HCT116 (cell line): ENCODE measurements at places on chromosomes 3 and 15. TPM values are rescaled to one million over a fixed set of nuclear protein-coding genes. Genes with fewer than 3 reads are reported as not detected.

GRCh38 chr3:99172736-99173657, 271.5 kb upstream of the DCBLD2 start:
- H3K4me1 ChIP-seq = no peaks in the 10 kb centered on the region
- no peaks in the 10 kb centered on the region for H3K27me3 ChIP-seq
- no peak overlapping the region for H3K27ac ChIP-seq
- DNase-seq = peak; percentile 56
- no peak overlapping the region for H3K4me3 ChIP-seq

GRCh38 chr3:70225146-70225545, 87.3 kb downstream of the MDFIC2 start:
- no peaks in the 10 kb centered on the region for H3K27me3 ChIP-seq
- DNase-seq = no peak
- no peak overlapping the region for H3K27ac ChIP-seq
- H3K4me1 ChIP-seq = no peaks in the 10 kb centered on the region
- H3K36me3 ChIP-seq = no peaks in the 10 kb centered on the region
- no peak overlapping the region for H3K4me3 ChIP-seq

DNA sequence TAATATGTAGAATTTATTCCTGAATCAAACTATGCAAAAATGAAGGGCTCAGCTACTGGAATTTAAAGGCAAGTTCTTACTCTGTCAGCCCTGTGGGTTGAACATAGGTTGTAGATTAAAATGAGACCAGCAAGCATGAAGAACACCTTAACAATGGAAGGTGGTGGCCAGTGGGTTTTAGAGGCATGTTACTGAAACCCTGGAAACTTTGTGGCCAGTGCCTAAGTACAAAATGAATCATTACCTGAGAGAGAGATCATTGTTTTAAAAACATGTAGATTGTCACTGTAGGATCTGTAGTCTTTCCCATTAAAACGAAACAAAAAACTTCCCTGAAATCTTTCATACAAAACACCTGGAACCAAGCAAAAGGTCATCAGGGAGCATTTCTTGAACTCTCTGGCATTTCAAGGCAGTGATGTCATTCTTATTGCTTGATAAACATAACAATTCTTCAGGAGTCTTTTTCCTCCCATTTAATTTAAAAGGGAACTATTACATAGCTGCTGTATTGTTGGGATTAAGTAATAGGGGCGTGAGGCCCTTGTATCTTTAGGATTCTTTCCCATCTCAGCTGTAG, 51.8 kb downstream of the TMEM108 start:
- peaks cover 30% of the 10 kb centered on the region for H3K27me3 ChIP-seq
- no peak overlapping the region for H3K27ac ChIP-seq
- H3K36me3 ChIP-seq = no peaks in the 10 kb centered on the region
- H3K4me1 ChIP-seq = no peaks in the 10 kb centered on the region
- no peak overlapping the region for H3K4me3 ChIP-seq

DNA sequence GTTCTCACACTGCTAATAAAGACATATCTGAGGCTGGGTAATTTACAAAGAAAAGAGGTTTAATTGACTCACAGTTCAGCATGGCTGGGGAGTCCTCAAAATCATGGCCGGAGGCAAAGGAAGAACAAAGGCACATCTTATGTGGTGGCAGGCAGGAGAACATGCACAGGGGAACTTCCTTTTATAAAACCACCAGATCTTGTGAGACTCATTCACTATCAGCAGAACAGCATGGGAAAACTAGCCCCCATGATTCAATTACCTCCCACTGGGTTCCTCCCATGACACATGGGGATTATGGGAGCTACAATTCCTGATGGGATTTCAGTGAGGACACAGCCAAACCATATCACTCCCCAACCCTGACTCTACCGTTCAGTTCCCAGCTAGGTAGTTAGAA, 59.7 kb upstream of the MINAR1 start:
- DNase-seq = no peak
- no peaks in the 10 kb centered on the region for H3K4me1 ChIP-seq
- H3K27me3 ChIP-seq = no peaks in the 10 kb centered on the region
- H3K36me3 ChIP-seq = no peaks in the 10 kb centered on the region

GRCh38 chr15:33194237-33194636, 277 bp downstream of the FMN1 start:
- no peaks in the 10 kb centered on the region for H3K36me3 ChIP-seq
- H3K4me3 ChIP-seq = 0 out of 2 replicates have a peak overlapping the region, but pooled peaks have one; percentile 7
- no peak for DNase-seq
- H3K4me1 ChIP-seq = peaks cover 11% of the 10 kb centered on the region; the same call in 1 of the 2 replicates
- H3K27ac ChIP-seq = no peak overlapping the region

- peak overlapping the region; percentile 57 for H3K4me3 ChIP-seq
- no peaks in the 10 kb centered on the region for H3K27me3 ChIP-seq
- peaks cover 28% of the 10 kb centered on the region for H3K4me1 ChIP-seq
- no peak overlapping the region; the same call in 1 of the 2 replicates for H3K27ac ChIP-seq
- DNase-seq = no peak
These were observed 1.0 kb downstream of the RFX7 start for GRCh38 chr15:56242576-56243162.

GRCh38 chr3:95407709-95408463, 1345.0 kb downstream of the NSUN3 start:
- H3K36me3 ChIP-seq = no peaks in the 10 kb centered on the region
- H3K27ac ChIP-seq = no peak overlapping the region
- no peak for DNase-seq
- H3K4me1 ChIP-seq = no peaks in the 10 kb centered on the region
- H3K4me3 ChIP-seq = no peak overlapping the region

GRCh38 chr3:143849854-143850549, 1.7 kb upstream of the SLC9A9 start:
- H3K4me3 ChIP-seq = no peak overlapping the region
- H3K27me3 ChIP-seq = no peaks in the 10 kb centered on the region
- H3K36me3 ChIP-seq = no peaks in the 10 kb centered on the region

DNA sequence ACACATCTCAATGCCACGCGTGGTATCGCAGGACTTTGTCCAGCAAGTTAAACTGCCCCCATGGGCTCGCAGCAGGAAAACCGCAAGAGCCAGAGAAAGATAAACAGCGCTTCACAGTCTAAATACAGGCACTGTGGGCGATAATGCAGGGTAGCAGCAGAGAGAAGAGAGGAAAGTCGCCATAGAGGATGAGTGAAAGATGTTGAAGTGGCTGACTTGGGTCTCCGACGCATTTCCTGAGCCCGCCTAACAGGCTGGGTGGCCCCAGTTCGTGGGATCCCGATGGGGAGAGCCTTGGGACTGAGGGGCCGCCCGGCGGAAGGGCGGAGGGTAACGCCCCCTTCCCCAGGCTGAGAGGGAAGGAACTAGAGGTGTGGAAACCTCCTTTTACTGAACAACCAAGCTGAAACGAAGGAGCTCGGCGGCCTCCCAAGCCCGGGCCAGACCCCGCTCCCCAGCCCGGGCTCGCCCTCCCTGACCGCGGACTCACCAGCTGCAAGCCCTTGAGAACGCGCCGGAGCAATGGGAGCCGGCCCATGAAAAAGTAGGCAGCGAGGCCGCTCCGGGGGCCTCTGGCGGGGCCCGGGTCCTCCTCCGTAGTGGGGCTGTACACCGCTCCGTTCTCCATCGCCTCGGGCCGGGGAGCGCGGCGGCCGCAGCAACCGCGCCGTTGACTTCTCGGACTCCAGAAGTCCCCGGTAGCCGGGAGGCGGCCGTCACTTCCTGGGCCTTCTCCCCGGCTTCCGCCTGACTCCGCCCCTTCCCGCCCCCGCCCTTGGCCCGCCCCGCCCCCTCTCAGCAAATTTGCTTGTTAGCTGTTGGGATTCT, at the start of gene CMTM6:
CMTM6 (minus strand) TSS at position 735 of the 828 bp plus-strand sequence; CDS start at position 628, 107 bp downstream.
- DNase-seq = peak; percentile 42
- H3K4me3 ChIP-seq = peak within 1 kb of the TSS; percentile 90
- H3K36me3 ChIP-seq = no peaks in the 10 kb centered on the region
- peaks cover 14% of the 10 kb centered on the region for H3K4me1 ChIP-seq

- no peaks in the 10 kb centered on the region for H3K27me3 ChIP-seq
- H3K4me3 ChIP-seq = no peak overlapping the region
- H3K27ac ChIP-seq = no peak overlapping the region
- no peak for DNase-seq
- H3K36me3 ChIP-seq = no peaks in the 10 kb centered on the region
- no peaks in the 10 kb centered on the region for H3K4me1 ChIP-seq
These were observed 182.3 kb downstream of the OR4M2 start for GRCh38 chr15:22262613-22263020.

- no peak overlapping the region for H3K27ac ChIP-seq
- no peaks in the 10 kb centered on the region for H3K36me3 ChIP-seq
- no peak for DNase-seq
- H3K4me3 ChIP-seq = no peak overlapping the region
- H3K4me1 ChIP-seq = peaks cover 16% of the 10 kb centered on the region
These were observed 28.8 kb downstream of the GOLIM4 start for GRCh38 chr3:168066882-168067281.

DNA sequence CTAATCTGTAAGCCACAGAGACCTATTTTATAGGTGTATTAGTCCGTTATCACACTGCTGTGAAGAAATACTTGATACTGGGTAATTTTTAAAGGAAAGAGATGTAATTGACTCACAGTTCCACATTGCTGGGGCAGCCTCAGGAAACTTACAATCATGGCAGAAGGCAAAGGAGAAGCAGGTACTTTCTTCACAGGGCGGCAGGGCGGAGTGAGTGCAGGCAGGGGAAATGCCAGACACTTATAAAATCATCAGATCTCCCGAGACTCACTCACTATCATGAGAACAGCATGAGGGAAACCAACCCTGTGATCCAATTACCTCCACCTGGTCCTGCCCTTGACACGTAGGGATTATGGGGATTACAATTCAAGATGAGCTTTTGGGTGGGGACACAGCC, 108.7 kb downstream of the GALK2 start:
- no peaks in the 10 kb centered on the region for H3K36me3 ChIP-seq
- DNase-seq = no peak
- no peaks in the 10 kb centered on the region for H3K4me1 ChIP-seq
- no peak overlapping the region for H3K4me3 ChIP-seq

DNA sequence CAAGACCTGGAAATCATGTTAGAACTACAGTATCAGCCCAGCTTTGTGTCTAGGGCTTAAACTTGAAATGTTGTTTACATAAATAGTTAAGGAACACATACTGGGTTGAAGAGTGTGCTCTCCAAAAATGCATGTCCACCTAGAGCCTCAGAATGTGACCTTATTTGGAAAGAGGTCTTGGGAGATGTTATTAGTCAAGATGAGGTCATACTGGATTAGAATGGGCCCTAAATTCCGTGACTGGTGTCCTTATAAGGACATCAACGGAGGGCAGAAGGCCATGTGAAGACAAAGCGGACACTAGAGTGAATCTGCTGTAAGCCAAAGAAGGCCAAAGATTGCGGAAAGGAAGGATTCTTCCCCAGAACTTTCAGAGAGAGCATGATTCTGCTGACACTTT, 759.2 kb upstream of the CFAP20DC start:
- H3K27me3 ChIP-seq = no peaks in the 10 kb centered on the region
- H3K4me3 ChIP-seq = no peak overlapping the region
- no peak for DNase-seq
- H3K36me3 ChIP-seq = no peaks in the 10 kb centered on the region
- peaks cover 12% of the 10 kb centered on the region; the same call in 1 of the 2 replicates for H3K4me1 ChIP-seq

DNA sequence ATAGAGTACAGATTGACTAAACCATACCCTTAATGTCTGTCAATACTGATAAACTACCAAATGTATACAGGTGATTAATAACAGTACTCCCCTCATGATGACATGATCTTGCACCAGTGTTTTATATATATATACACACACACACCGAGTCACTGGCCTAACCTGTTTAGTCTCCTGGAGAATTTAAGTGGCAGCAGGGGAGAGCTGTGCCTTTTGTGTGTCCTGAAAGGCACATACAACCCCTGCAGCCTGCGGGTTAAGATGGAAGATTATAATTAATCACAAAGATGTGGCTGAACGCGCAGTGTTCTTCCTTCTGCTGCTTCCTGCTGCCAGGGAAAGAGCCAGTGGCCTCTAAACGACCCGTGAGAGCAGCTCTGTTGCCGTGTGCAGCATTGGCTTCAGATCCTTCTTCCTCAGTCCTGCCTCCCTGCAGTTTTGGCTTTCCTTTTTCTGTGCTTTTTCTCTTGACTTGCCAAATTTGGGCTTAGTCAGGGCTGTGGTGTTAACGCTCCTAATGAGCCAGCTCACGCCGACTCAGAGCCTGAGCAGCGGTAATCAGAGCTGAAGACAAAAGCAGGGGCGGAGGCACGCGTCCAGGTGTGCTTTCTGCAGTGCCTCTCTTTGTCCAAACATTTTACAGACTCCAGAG, 42.5 kb upstream of the UBE3A start:
- H3K27me3 ChIP-seq = no peaks in the 10 kb centered on the region
- no peak overlapping the region for H3K27ac ChIP-seq
- H3K36me3 ChIP-seq = no peaks in the 10 kb centered on the region
- H3K4me3 ChIP-seq = no peak overlapping the region

GRCh38 chr15:41855261-41855961, 16.8 kb downstream of the PLA2G4B start:
- H3K4me1 ChIP-seq = no peaks in the 10 kb centered on the region
- no peak overlapping the region for H3K4me3 ChIP-seq
- no peaks in the 10 kb centered on the region for H3K27me3 ChIP-seq
- H3K36me3 ChIP-seq = no peaks in the 10 kb centered on the region

DNA sequence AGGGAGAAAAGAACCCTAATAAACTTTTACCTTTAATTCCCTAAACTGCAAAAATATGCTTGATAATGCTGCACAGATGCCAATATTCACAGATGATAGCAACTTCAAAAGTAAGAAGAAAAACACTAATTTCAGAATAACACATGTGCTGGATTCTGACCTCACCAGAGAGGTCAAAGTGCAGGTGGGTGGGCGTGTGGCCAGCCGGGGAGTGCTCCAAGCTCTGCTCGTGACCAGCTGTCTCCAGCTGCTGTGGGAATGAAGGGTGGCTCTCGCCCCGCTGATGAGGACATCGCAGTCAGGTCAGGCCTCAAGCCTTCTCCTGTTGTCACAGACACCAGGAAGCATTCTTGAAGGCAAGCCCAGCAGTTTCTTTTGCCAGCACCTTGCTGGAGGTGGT, 57.1 kb downstream of the ADAMTS17 start:
- no peaks in the 10 kb centered on the region for H3K36me3 ChIP-seq
- H3K27ac ChIP-seq = no peak overlapping the region
- no peak overlapping the region for H3K4me3 ChIP-seq
- DNase-seq = no peak
- H3K27me3 ChIP-seq = no peaks in the 10 kb centered on the region

GRCh38 chr3:186255703-186256331, 106.2 kb downstream of the DGKG start:
- H3K4me1 ChIP-seq = peaks cover 12% of the 10 kb centered on the region
- H3K36me3 ChIP-seq = no peaks in the 10 kb centered on the region
- no peak overlapping the region for H3K27ac ChIP-seq
- no peaks in the 10 kb centered on the region for H3K27me3 ChIP-seq

Gene STRIT1
- not detected for total RNA-seq

Gene RARRES1
- total RNA-seq = 0.20 TPM

Gene ERICH6
- total RNA-seq = not detected

Gene PLSCR2
- not detected for total RNA-seq

Gene FGF12
- total RNA-seq = 0.07 TPM

Gene SAMMSON
- not detected for total RNA-seq

Gene IL17RD
- total RNA-seq = 12.3 TPM

Gene AVEN
- total RNA-seq = 6.8 TPM

Gene CP
- 0.52 TPM for total RNA-seq

Gene ACVR2B
- 18.3 TPM for total RNA-seq

Gene CACNA2D3
- total RNA-seq = 0.20 TPM

Gene CDC25A
- total RNA-seq = 19.6 TPM
